CD4-positive, alpha-beta T cell treated with Interferon alpha-2 for 1 hour (primary cell): ENCODE measurements at places on chromosomes 1 and 21.

GRCh38 chr1:166884971-166885370 lies 8.9 kb upstream of the TADA1 start:
- no peak for DNase-seq

- no peak for DNase-seq
These were observed 15.3 kb upstream of the FMO4 start for GRCh38 chr1:171298696-171299095.

- DNase-seq = no peak
These were observed 82.6 kb downstream of the SPAG17 start for GRCh38 chr1:118102445-118102844.

GRCh38 chr1:86905875-86906274 lies 8.1 kb downstream of the SELENOF start:
- DNase-seq = no peak

- DNase-seq = no peak
These were observed 78.9 kb downstream of the CD247 start for GRCh38 chr1:167439301-167439988.

GRCh38 chr1:92901126-92901525 lies 60.1 kb downstream of the DIPK1A start:
- DNase-seq = no peak

DNA sequence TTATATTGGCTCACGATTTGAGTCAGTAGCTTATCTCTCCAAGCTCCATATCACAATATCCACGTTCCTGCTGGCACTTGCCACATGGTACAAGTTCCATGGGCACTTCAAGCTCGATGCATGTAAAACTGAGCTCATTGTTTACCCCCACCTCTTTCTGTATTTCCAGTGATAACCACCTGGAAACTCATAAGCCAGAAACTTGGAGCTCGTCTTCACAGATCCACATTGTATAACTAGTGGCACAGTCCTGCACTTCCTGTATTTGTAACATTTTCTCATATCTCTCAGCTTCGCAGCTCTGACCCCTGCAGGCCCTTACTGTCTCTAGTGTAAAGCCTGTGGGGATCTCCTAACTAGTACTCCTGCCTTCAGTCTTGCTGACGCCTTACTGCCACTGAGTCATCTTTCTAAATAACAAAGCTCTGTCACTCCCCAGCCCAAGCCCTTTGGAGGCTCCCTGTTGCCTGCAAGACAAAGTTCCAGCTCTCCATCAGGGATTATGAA lies 6.5 kb upstream of the C2CD4D start:
- no peak for DNase-seq

DNA sequence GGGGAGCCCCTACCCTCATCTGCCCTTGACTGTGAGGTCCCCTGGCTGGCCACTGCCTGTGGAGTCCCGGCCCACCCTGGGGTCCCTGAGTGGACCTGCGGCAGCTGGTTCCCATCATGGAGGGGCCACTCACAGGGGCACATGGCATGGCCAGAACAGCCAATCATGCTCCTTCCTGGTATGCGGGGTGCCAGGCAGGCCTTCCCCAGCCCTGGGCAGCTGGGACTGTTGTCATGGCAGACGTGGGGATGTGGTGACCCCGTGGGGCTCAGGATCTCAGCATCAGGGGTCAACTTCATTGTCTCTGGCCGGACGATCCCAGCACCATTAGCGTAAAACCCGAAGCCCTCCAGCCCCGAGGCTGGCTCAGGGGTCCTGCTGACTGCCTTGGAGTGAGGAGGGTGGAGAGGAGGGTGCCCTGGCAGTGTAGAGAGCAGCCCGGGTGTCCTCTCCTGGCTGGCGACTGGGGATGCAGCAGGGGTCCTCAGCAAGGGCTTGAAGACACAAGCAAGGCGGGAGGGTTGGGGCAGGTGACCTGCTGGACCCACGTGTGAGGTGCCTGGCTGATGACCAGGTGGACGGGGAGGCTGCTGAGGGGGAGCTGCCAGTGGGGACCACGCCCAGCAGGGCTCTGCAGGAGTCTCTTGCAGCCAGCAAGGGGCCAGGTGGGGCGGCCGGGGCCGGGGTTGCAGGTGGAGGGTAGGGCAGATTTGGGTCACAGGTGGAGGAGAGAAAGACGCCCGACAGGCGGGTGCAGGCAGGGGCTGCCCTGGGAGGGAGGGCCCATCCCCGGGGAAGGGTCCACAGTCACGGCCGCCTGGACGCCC lies 45.1 kb downstream of the TRIM11 start:
- no peak for DNase-seq

DNA sequence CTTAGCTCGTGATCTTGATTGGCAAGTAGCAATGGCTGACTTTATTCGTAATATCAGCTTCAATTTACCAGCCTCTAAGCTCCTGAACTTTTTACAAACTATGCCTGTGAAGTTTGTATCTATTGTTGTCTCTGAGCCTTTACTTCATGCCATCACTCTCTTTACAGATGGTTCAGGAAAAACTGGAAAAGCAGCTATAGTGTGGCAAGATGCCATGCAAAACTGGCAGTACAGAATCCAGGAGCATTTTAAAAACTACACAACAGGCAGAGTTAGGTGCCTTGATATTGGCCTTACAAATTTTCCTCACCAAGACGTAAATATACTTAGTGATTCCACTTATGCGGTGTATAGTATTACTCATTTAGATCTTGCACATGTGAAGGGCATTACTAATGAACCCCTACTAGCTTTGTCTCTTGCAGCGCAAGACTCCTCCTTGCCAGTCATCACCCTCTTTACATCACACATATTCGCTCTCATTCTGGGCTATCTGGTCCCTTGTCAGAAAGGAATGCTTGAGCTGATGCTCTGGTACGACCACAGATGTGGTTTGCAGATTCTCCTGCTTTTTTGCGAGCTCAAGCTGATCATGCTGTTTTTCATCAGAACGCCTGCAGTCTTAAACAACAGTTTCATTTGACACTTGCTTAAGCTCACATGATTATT lies 36.3 kb downstream of the CLCA1 start:
- no peak for DNase-seq

GRCh38 chr1:10909697-10910680 lies 102.5 kb upstream of the TARDBP start:
- DNase-seq = peak; percentile 66

DNA sequence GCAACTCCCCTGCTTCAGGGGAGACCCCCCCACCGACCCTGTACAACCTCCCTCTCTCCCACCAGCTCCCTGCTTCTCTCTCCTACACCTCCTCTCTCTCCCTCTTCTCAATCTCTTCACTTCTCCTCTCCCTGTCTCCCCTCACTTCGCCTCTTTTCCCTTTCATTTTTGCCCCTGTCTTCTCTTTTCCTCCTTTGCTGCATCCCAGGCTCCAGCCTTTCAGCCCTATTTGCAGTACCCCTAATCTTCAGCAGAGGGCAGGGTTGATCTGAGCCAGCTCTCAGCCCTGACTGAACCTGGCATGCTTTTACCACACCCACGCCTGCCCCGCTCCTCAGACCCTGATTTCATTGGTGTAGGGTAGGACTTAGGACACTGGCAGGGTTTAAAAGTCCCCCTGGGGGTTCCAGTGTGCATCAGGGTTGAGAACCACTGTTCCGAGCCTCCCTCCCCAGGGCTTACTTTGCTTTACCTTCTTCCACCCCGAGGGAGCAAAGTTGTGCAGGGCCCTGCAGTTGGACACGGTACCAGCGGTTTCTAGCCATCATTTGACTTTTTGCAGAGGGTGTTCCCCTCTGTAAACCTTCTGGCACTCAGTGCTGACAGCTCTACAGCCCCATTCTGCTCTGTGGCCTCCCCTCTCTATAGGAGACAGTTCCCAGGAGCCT lies 67.3 kb upstream of the CNTN2 start:
- peak; percentile 21 for DNase-seq

DNA sequence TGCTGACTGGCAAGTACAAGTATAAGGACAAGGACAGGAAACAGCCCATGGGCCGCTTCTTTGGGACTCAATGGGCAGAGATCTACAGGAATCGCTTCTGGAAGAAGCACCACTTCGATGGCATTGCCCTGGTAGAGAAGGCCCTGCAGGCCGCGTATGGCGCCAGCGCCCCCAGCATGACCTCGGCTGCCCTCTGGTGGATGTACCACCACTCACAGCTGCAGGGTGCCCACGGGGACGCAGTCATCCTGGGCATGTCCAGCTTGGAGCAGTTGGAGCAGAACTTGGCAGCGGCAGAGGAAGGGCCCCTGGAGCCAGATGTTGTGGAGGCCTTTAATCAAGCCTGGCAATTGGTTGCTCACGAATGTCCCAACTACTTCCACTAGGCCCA lies 32.0 kb downstream of the SLC16A1 start:
- DNase-seq = no peak

DNA sequence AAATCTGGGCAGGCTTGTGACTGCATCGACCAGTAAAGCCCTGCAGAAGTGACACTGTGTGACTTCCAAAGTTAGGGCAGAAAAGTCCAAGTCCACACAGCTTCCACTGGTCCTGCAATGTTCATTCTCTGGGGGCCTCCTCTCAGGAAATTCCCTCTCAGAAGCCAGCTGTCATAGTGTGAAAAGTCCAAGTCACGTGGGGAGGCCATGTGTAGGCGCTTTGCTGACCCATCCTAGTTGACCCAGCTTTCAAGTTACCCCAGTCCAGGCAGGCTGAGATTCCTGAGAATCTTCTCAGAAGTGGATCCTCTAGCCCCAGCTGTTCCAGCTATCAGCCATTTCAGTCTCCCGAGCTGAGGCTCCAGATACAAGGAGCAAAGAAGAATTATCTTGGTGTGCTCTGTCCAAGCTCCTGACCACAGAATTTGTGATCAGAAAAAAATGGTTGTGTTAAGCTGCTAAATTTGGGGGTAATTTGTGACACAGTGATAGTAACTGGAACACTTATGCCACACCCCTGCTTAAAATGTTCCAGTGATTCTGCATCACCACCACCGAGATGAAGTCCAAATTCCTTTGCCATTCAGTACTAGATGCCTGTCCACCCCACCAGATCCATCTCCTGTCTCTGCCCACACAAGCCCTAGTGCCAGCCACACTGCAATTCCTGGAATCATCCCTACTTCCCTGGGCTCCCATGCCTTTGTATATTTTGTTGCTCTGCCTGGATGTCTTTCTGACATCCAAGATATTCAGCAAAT lies 2.5 kb upstream of the STUM start:
- DNase-seq = no peak

DNA sequence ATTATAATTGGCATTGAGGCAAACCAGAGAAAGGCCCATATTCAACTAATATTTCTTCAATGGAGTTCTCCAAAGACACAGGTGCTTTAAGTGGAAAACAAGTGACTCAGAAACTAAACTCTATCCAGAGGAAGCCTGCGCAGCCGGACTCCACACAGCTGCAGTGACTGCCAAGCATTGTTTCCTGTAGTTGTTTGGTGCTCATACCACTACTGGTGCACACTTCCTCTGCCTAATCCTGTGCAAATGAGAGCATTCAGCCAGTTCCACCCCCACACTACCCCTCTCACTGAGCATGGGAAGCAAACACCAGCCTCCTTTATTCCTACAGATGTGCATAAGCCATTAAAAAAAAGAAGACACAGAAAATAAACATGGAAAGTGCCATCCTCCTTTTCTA lies 102.9 kb downstream of the VAV3 start:
- no peak for DNase-seq

DNA sequence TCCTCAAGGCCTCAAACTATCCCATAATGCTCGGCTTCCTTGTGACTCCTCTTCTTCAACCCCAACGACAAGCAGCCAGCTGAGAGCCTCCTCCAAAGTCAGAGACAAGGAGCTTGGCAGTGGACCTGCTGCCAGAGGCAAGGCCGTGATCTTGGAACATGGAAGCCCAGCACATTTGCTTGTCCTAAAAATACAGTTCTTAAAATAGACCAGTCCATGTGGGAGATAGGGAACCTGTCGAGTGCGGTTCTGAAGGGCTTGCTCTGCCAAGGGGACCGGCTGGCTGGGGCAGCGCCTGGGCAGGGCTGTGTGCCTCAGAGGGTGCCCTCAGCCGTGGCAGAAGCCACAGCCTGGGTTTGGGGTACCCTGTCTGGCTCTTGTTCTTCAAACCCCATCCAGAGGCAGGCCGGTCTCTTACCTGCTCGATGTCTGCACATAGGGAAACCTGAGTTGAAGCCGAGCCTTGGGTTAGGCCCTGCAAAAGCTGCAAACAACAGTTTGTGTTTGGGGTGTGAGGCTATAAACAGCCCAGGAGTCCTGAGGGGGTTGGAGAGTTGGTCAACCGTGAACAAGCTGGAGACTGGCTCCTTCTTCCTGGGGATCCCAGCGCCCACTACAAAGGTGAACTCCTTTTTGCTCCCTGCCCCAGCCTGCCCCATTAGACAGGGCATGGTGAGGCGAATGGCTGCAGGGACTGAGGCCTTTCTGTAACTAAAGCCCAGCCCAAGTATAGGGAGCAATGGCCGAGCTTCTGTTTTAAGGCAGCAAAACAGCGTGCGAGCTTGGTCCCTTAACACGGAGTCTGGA lies 228.8 kb downstream of the CAMTA1 start:
- DNase-seq = no peak

DNA sequence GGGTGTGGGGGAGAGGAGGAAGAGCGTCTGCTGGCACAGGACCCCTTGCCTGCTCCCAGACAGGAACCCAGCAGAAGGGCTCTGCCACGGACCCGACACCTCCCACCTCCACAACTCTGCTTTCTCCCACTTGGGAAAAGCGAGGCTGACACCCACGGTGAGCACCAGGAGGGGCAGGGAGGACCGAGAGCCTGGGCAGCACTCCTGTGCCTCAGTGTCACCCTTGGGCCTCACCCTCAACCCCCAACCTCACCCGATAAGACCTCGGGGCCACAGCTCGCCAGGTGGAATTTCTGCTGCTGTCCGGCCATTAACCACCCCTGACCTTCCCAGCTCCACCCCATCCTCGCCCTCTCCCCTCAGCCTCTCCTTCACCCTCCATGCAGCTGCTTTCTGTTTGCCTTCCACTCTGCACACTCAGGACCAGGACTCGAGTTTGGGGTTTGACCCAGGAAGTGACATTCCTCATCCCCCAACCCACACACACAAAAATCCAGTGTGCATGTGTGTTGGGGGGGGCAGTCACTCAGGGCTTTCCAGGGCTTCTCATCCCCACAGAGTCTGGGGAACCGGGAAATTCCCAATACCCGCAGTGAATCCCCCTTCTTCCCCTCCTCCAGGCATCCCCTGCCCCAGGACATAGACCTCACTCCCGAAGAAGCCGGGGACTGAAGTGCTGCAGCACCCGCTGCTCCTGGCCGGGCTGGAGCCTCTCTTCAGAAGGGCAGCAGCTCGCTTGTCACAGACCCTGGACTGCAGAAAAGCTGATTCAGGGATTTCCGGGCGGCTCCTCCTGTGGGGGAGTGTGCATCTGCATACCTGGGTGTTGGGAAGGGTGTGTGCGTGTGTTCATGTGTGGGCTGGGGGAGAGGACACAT lies 65.8 kb downstream of the SYT2 start:
- no peak for DNase-seq

DNA sequence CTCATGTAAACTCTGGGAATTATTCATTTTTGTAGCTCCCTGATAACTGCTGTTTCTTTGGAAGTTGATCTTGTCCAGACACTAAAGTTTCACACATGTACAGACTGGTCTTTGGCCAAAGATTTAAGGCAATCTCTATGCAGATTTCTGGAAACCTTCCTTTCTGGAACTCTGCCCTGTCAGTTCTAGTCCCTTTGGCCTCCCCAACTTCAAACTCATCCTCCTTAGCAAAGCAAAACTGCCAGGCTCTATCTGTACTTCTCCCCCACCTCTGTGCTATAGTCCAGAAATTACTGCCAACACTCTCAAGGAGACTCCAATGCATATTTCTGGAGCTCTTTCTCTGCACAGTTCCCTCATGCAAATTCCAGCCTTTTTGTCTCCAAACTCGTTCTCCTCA lies 36.5 kb downstream of the C1orf198 start:
- DNase-seq = no peak

- DNase-seq = no peak
These were observed 9.3 kb downstream of the ATP1A2 start for GRCh38 chr1:160124705-160125478.
